ENCODE measurements at places on chromosomes 12 and 14. TPM values are rescaled to one million over a fixed set of nuclear protein-coding genes. Genes with fewer than 3 reads are reported as not detected.

DNA sequence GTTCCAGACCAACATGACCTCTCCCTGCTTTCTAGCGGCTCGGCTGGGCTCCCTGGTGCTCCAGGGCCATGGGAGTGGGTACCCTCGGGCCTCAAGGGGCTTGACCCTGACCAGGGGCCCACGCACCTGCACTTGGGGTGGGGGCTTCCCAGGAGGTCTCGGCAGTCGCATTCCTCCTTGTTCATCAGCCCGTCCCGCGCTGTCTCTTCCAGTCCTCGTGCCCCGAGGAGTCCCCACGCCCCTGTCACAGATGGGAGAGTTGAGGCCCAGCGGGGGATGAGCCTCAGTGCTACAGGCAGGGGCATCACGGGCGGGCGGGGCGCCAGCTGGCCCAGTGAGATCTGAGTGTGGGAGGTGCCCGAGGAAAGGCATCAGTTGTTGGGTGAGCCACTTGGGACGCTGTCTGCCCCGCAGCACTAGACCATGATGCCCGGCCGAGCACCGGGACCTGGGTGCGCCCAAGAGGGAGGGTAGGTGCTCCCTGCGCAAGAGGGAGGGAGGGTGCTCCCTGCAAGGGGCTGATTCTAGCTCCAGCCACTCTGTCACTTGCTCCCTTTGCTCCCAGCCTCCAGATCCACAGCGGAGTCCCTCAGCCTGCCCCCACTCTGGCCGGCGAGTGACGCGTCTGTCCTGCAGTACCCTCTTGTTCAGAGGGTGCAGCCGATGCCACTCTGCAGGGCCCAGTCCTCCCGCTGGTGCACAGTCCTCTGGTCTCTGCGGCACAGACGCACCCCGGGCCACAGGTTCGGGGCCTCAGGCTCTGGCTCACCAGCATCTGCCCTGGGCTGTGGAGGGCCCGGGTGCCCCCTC is 23.8 kb downstream of the MMP17 start:
- no peak overlapping the region for H3K27ac ChIP-seq
- no peaks in the 10 kb centered on the region for H3K36me3 ChIP-seq
- no peak for DNase-seq
- H3K4me3 ChIP-seq, result no peak overlapping the region

- DNase-seq, result no peak
- no peaks in the 10 kb centered on the region for H3K36me3 ChIP-seq
- no peak overlapping the region for H3K27ac ChIP-seq
- H3K4me1 ChIP-seq, result peaks cover 8% of the 10 kb centered on the region
Observed at GRCh38 chr12:103905730-103906349, 24.4 kb upstream of the HSP90B1 start.

Gene DDX51
- total RNA-seq, result 10.2 TPM

GRCh38 chr14:70525691-70526090 is 9.1 kb downstream of the ADAM20 start:
- no peak for DNase-seq
- no peak overlapping the region for H3K4me3 ChIP-seq
- H3K27me3 ChIP-seq, result no peaks in the 10 kb centered on the region
- no peak overlapping the region for H3K27ac ChIP-seq
- H3K36me3 ChIP-seq, result no peaks in the 10 kb centered on the region

DNA sequence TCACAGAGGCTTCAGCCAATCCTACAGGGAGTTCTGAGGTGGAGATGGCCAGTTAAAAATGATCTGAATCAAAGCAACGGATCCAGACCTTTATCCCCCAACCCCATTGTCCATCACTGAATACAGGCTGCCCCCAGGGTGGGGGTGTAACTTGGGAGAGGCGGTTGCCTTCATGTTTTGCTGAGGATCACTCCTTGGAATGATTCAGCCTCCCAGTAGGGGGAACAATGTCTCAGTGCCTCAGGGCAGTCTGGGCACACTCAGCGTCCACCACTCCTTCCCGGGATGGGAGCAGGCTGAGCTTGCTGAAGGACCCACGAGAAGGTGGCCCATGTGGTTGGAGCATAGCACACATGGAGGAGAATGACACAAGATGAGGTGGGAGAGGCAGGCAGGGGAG is 60.2 kb downstream of the RFX4 start:
- H3K36me3 ChIP-seq, result no peaks in the 10 kb centered on the region
- H3K4me1 ChIP-seq, result peaks cover 4% of the 10 kb centered on the region
- no peak for DNase-seq
- H3K4me3 ChIP-seq, result no peak overlapping the region
- H3K27me3 ChIP-seq, result peaks cover 3% of the 10 kb centered on the region
- no peak overlapping the region for H3K27ac ChIP-seq

- H3K4me3 ChIP-seq, result no peak overlapping the region
- no peaks in the 10 kb centered on the region for H3K4me1 ChIP-seq
- H3K27ac ChIP-seq, result no peak overlapping the region
- H3K27me3 ChIP-seq, result no peaks in the 10 kb centered on the region
- DNase-seq, result no peak
Observed at GRCh38 chr12:60345442-60345841, 749.6 kb downstream of the SLC16A7 start.

DNA sequence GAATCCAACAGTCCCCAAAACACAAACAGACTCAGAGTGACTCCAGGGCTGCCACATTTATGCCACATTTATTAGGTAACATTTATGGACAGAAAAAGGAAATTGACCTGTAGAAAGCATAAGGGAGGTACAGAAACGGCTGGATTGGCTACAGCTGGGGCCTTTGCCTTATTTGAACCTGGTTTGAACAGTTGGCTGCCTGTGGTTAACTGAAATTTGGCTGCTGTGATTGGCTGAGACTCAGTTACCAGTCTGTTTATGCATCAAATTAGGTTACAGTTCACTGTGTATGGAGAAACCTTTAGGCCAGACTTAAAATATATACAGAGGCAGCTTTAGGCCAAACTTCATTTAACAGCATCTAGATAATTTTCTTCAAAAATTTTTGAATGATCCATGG is 27.8 kb upstream of the PCNX1 start:
- H3K27me3 ChIP-seq, result no peaks in the 10 kb centered on the region
- no peaks in the 10 kb centered on the region for H3K36me3 ChIP-seq
- H3K4me3 ChIP-seq, result no peak overlapping the region
- H3K4me1 ChIP-seq, result peaks cover 7% of the 10 kb centered on the region
- DNase-seq, result no peak

GRCh38 chr12:100442403-100442802 is 31.3 kb upstream of the NR1H4 start:
- H3K4me3 ChIP-seq, result no peak overlapping the region
- no peaks in the 10 kb centered on the region for H3K36me3 ChIP-seq
- H3K4me1 ChIP-seq, result no peaks in the 10 kb centered on the region
- H3K27ac ChIP-seq, result no peak overlapping the region

GRCh38 chr14:104357689-104358527 is 219.5 kb downstream of the KIF26A start:
- no peak overlapping the region for H3K4me3 ChIP-seq
- no peaks in the 10 kb centered on the region for H3K4me1 ChIP-seq
- DNase-seq, result no peak

Gene SERPINA12
- total RNA-seq, result not detected

Gene TAS2R14
- 1.7 TPM for total RNA-seq

DNA sequence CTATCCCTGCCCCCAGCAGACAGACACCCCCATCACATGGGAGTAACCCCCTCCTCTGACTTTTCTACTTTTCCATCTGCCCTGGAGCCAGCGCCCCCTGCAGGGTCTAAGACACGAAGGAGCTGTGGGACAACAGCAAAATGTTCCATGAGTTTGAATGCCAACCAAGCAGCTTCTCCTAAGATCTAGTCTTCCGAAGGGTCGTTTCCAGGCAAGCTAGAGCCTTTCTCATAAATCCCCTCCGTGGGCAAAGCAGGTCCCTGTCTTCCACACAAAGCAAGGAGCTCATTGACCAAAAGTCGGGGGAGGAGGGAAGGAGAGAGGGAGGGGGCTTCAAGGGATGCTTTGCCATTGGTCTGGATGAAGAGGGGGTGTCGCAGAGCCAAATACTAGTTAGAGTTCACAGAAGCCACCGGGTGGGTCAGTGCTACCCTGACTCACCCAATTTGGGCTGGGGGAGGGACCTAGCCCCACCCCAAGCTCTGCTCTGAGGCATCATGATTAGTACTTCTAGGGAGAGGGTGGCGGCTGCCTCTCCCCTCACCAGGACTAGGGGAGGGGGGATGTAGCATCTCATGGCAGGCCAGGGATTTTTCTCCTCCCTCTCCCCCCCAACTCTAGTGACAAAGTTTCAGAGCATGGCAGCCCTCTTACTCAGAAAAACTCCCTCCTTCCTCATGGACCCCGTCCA is 1.6 kb downstream of the MSI1 start:
- H3K27ac ChIP-seq, result no peak overlapping the region
- peaks cover 40% of the 10 kb centered on the region for H3K27me3 ChIP-seq
- no peak for DNase-seq
- no peaks in the 10 kb centered on the region for H3K36me3 ChIP-seq

All from astrocyte (in vitro differentiated cells and primary cell).